ENCODE measurements at places on chromosomes 1 and 21.

- DNase-seq = peak; percentile 78
These were observed 460.6 kb downstream of the DSCAM start for GRCh38 chr21:40386294-40386911.

DNA sequence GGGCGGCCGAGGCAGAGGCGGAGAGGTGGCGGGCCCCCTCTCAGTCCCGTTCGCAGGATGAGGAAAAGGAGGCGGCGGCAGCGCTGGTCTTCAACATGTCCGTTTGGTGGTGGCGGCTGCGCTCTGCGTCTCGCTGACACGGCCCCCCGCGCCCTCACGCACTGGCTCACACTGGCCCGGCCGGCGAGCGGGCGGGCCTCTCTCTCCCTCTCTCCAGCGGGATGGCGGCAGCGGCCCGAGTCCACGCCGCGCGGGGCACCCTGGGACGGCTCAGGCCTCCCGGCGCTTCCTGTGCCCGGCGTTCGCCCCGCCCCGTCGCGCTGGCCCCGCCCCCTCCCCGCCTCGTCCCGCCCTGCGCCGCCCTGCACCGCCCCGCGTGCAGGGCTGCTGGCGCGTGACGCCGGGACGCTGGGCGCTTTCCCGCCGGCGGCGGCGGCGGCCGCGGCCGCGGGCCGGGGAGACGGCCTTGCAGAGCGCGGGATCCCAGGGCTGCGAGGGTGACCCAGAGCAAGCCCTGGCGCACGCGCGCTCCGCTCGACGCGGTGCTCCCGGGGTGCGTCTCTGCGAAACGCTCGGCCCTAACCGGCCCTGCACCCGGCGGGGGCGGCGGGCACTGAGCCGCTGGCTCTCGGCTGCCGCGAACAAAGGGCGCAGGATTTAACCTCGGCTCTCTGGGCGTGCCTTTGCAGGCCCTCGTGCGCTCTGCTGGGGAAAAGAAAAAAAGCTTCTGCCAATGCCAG is at the start of gene SCAF4:
Gene SCAF4 (minus strand): TSS at position 262 of the 740 bp plus-strand sequence. CDS start 426 bp downstream, outside the sequence.
- DNase-seq = peak; percentile 90

DNA sequence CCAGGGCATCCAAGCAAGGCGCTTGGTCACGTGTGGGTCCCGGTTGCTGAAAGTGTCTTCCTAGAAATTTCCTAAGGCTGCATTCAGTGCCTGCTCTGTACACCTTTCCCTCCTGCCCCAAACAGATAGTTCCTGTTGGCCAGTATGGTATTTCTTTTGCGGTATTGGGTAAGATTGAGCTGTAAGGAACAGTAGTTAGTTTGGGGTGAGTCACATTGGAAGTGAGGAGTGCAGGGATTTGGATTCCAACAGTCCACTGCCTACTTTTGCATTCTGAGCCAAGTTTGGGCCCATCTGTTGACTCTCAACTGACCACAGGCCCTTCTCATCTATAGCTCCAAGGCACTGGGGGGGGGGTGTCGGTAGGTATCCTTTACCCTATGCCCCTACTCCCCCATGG is 83.4 kb downstream of the MAP3K21 start:
- no peak for DNase-seq

GRCh38 chr1:168180148-168180524 is 1.4 kb downstream of the TIPRL start:
- peak; percentile 44 for DNase-seq

All from activated CD4-positive, alpha-beta T cell treated with anti-CD3 and anti-CD28 coated beads for 36 hours (primary cell).